ENCODE measurements at places on chromosomes 12 and 14.

- DNase-seq = no peak
Measured at GRCh38 chr12:110637869-110638441, 24.0 kb downstream of the TCTN1 start.

DNA sequence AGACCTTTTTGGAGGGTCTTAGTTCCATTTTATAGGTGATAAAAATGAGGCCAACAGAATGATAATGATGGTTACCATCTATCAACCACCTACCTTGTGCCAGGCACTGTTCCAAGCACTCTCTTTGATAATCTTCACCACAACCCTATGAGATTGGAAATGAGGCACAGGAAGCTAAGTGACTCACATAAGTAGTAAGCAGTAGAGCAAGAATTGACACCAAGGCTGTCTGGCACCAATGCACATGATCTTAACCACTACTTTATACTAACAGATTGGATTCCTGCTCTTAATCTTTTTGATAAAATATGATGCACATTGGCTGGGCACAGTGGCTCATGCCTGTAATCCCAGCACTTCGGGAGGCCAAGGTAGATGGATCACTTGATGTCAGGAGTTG is 91.4 kb downstream of the DRAM1 start:
- no peak for DNase-seq

- no peak for DNase-seq
Measured at GRCh38 chr12:121748218-121748570, 35.6 kb downstream of the TMEM120B start.

GRCh38 chr12:87171356-87171755 is 857.8 kb downstream of the C12orf50 start:
- no peak for DNase-seq

- DNase-seq = no peak
Measured at GRCh38 chr12:118391836-118392235, 15.5 kb downstream of the SUDS3 start.

GRCh38 chr12:103557628-103558010 is 29.5 kb upstream of the STAB2 start:
- no peak for DNase-seq

GRCh38 chr14:92568621-92569479 is 55.3 kb downstream of the RIN3 start:
- DNase-seq = no peak

DNA sequence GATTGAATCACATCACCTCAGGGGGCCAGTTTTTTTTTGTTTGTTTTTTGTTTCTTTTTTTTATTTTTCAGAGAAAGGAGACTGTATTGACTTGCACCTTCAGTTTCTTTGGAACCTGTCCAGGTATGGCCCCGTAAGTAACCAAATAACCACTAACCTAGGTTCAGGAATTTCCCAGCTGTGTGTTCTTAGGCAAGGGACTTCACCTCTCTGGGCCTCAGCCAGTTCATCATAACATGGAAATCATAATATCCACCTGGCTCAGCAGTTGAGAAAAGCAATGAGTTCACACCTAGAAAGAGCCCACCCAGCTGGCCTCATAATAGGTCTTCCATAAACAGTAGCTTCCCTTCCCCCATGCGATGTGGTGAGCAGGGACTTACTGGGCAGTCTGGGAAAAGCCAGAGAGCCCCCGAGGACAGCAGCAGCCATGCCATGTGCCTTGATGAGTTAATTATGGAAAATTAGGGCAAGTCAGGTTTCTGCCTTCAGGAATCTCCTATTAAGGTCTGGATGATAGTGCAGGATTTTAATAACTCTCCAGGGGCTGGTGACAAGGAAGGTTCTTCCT is 27.4 kb upstream of the WSCD2 start:
- no peak for DNase-seq

DNA sequence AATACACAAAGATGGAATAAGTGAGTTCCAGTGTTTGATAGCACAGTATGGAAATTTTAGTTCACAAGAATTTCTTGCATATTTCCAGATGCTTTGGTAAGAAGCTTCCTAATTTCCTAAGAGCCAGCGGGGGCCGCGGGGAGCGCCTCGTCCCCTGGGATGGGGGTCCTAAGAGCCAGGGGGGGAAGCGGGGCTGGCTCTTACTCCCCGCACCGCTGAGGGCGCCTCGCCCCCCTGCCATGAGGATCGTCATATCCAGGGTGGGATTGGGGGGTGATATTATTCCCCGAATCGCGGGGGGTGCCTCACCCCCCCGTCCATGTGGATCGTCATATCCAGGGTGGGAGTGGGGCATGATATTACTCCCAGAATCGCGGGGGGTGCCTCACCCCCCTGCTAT is 100.5 kb upstream of the GNG2 start:
- no peak for DNase-seq

- DNase-seq = no peak
Measured at GRCh38 chr12:19457561-19457960, 18.3 kb downstream of the AEBP2 start.

- no peak for DNase-seq
Measured at GRCh38 chr12:54592316-54592715, 3.9 kb upstream of the PPP1R1A start.

DNA sequence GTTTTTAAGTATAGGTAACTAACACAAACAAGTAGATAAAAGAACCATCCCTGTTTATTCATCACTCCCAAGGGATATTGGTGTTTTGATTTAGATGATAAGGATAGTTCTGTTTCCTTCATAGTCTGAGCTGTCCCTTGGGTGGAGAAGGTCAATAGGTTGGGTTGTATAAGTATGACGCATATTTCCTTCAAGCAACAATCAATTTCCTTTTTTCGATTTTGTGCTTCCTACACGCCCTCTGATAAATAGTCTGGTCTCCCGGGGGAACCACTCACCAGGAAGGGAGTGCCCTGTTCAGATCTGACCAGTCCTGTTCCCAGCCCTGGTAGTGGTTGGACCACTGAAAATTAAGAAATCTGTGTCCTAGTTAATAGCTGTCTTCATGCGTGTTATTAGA is 378.8 kb upstream of the FAR2 start:
- no peak for DNase-seq

DNA sequence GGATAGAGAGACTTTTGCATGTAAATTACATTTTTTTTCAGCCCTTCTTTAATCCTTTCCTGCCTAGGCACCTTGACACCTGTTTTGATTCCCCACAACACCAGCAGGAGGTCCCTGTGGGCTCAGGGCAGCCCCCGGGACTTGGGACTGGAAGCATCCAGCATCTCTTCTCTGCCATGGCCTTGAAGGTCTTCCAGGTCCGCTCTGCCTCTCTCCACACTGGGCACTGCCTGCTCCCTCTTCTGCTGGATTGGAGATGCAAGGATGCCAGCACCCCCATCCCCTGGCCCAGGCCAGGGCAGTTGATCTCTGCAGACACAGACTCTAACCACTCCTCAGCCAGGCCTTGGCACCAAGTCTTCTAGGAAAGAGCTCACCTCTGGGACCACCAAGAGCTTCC is 134.5 kb upstream of the C14orf180 start:
- no peak for DNase-seq

DNA sequence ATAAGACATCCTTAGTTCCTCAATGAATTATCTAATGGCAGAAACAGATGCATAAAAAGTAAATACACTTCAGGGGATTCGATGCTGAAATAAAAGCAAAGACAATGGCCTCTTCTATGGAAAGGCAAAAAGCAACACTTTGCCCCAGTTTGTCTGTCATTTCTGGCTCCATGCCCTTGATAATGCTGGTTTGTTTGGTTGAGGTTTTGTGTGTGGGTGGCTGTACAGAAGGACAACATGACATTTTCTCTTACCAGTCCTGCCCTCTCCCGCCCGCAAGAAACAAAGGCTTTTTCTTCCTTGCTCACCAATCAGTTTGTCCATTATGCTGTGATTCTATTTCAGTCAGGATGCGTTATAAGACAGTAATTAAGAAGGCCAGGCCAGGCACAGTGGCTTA is 18.1 kb upstream of the WDR89 start:
- no peak for DNase-seq

DNA sequence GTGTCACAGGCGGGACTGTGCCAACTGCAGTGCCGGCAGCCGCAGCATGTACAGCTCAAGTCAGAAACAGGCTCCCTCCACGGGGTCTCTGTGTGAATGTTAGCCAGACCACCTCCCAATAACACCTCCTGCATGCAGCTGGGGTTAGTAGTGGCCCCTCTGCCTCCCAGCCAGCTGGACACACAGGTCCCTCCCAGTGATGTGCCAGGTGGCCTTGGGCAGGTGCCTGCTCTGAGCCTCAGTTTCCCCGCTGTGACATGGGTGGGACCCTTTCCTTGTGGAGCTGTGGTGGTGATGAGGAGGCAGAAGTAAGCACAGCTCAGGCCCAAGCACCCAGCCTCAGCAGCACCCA is 139.9 kb downstream of the ADGRD1 start:
- no peak for DNase-seq

GRCh38 chr12:58086930-58087329 is 145.6 kb downstream of the ATP23 start:
- DNase-seq = no peak

- no peak for DNase-seq
Measured at GRCh38 chr12:88571543-88571942, 8.7 kb downstream of the KITLG start.

DNA sequence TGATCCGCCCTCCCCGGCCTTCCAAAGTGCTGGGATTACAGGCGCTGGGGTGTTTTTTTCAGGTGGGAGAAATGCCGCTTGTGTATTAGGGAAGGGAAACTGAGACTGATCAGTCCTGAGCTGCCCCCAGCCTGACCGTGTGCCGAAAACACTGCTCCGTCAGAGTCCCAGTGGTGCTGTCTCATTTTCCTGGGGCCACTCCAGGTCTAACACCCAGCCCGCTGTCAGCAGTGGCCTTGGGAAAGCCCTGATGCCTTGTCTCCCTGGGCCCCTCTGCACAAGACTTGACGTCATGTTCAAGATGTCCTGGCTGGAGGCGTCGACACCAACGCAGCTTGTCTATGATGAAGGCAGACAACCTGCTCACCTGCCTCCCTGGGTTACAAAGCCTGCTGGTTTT is 165.9 kb downstream of the RBM19 start:
- no peak for DNase-seq

DNA sequence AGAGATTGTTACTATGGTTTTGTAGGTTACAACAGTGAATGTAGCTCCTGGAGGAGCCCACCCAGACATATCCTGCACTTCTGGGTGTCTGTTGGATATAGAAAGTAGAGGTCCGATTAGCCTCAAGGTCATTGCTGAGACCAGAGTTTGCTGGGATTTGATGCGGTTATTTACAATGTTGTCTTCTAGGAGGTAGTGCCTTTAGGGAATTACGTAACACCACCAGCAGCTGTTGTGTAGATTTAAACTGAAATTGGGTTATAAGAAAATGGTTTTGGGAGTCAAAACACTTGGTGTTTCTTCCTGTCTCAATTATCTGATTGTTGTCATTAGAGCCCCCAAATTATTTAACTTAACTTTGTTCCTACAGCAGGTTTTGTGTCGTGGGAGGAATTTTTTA is 225.3 kb upstream of the PELI2 start:
- DNase-seq = no peak

DNA sequence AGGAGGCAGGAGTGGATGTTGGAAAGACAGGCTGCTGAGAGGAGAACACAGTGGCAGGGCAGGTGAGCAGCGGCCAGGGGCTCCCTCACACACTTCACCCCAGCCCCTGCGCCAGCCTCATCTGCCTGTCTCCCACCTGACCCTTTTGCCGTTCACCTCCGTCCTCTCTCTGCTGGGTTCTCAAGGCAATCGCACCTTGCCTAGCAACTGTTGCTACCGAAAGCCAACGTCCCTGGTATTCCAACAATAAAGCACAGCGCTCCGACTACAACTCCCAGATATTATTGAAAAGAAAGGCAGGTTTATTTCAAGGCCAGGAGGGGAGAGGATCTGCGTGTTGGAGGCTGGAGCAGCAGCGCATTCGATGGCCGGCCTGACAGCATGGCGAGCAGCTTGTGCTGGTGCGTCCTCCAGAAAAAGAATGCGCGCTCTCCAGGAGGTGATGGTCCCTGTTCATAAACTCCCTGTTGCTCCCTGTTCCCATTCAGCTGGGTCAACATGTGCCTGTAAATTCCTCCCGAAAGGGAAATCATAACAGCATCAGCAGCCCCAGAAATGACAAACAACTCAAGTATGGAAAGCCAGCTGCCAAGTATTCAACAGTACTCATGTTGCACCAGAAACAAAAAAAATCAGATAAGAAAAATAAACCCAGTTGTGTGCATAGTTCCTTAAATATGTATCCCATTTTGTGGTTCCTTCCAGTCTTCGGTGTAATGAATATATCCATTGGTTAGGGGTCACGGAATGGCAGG is 153.0 kb upstream of the DIO3 start:
- DNase-seq = no peak

GRCh38 chr14:99035268-99035667 is 236.7 kb downstream of the BCL11B start:
- no peak for DNase-seq

GRCh38 chr14:58571769-58572472 is 65.8 kb upstream of the DACT1 start:
- DNase-seq = no peak

DNA sequence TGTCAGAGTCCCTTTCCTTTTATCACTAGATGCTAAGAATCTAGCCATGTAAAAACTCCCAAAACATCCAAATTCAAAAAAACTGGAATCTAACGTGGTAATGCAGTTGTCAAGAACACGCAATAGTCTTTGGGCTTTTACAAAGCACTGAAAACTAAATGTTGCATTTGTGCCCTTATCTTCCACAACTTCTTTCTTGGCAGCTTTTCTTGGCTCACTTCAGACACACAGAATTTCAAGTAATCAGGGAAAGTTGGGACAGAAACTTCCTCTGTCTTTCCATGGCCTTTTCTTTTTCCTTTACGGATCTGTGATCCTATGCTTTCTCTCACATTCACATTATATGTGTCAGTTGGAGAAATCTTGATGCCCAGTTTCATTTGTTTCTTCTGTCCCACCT is 136.0 kb downstream of the CRADD start:
- DNase-seq = no peak

GRCh38 chr14:78933948-78934524 is 763.9 kb downstream of the NRXN3 start:
- DNase-seq = no peak

DNA sequence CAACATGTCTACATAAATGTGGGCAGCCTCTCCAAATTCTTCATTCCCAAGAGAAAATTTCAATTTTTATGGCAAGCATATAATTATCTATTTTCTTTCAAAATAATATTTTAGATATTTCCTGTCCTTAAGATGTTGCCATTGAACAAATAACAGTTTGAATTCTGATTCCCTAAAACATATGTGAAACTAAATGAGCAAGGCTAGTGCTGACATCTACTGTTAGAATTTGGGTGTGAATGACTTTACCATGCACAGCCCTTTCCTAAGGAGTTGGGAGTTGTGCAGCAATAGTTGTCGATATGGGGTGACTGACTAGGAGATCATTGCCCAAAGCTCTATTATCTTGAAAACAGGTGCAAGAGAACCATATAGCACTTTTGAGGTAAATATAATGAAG is 108.2 kb upstream of the SLC38A4 start:
- DNase-seq = no peak

- no peak for DNase-seq
Measured at GRCh38 chr12:18079541-18080246, 10.3 kb downstream of the RERGL start.

GRCh38 chr12:22533155-22533554 is 11.2 kb downstream of the C2CD5 start:
- DNase-seq = no peak

- no peak for DNase-seq
Measured at GRCh38 chr14:61581955-61582615, 113.2 kb upstream of the HIF1A start.

GRCh38 chr14:104378698-104379113 is 200.9 kb upstream of the C14orf180 start:
- DNase-seq = no peak
